ENCODE measurements at places on chromosomes 7 and 10. TPM values are rescaled to one million over a fixed set of nuclear protein-coding genes. Genes with fewer than 3 reads are reported as not detected.

GRCh38 chr10:48538611-48539010, 66.3 kb downstream of the ARHGAP22 start:
- no peaks in the 10 kb centered on the region for H3K4me1 ChIP-seq
- H3K36me3 ChIP-seq: no peaks in the 10 kb centered on the region
- H3K27me3 ChIP-seq: no peaks in the 10 kb centered on the region
- no peak overlapping the region for H3K4me3 ChIP-seq
- no peak for DNase-seq

DNA sequence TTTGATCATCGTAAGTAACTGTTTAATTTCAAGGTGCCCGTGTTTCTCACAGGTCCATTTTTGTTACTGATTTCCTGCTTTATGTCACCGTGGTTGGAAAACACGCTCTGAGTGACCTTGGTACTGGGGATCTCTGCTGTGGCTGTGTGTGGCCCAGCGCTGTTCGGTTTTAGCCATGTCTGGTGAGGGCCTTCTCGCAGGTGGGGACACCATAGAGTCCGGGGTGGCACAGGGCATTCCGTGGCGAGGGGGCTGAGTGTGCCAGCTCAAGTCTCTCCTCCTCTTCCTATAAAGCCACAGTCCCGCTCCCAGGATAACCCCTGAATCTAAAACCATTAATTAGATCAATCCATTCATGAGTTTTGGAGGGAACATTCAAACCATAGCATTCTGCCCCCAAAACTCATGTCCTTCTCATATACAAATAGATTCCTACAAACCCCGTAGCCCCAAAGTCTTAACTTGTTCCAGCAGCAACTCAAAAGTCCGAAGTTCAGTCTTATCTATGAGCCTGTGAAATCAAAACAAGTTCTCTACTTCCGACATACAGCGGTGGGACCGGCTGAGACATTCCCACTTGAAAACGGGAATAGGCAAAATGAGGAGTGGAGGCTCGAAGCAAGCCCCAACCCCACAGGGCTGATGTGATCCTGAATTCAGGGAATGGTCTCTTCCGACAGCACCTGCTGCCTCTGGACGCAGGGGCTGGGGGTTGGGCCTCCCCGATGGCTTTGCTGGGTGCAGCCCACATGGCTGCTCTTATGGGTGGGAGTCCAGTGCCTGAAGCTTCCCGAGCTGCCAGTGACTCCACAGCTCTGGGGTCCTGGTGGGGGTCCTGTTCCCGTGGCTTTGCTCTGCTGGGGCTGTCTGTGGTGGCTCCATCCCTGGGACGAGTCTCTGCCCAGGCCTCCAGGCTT, 55.0 kb upstream of the NKX6-2 start:
- no peaks in the 10 kb centered on the region for H3K27me3 ChIP-seq
- H3K36me3 ChIP-seq: no peaks in the 10 kb centered on the region
- H3K4me1 ChIP-seq: no peaks in the 10 kb centered on the region
- no peak overlapping the region for H3K4me3 ChIP-seq
- H3K27ac ChIP-seq: no peak overlapping the region
- no peak for DNase-seq

RPEL1 gene
- total RNA-seq: not detected

- no peaks in the 10 kb centered on the region for H3K36me3 ChIP-seq
- no peak for DNase-seq
- no peak overlapping the region for H3K4me3 ChIP-seq
- no peaks in the 10 kb centered on the region for H3K27me3 ChIP-seq
These were observed 91.7 kb downstream of the MARCHF5 start for GRCh38 chr10:92382631-92383030.

DNA sequence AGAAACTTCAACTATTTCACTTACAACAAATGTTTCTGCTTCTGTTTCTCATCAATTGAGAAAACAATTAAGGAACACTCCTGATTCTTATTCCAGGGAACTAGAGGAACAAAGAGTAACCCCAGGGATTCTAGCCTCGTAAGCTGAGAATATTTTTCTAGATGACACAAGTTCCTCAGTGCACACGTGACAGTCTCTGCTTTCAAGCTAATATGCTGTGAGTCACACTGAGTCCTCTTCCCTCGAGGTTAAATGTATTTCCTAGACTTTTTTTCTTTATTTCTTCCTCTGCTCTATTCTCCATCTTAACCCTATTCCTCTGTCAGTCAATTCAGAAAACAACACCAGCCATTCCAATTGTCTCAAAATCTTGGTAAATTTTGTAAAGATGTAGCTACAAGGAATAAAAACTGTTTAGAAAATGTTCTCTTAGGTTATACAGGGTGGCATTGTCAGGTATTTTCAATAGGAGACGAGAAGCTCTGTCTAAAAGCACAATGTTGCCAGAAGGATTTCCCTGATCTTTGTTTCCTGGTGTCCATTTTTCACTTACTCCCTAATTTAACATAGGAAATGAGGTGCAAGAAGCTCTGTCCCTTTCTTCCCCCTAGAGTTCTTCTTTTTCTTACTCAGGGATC, 5.8 kb upstream of the C1GALT1 start:
- DNase-seq: no peak
- H3K27ac ChIP-seq: no peak overlapping the region
- H3K4me1 ChIP-seq: peaks cover 3% of the 10 kb centered on the region
- H3K36me3 ChIP-seq: no peaks in the 10 kb centered on the region
- H3K4me3 ChIP-seq: no peak overlapping the region
- no peaks in the 10 kb centered on the region for H3K27me3 ChIP-seq

PNPLA8 gene
- total RNA-seq: 18.5 TPM

- no peaks in the 10 kb centered on the region for H3K27me3 ChIP-seq
- H3K4me3 ChIP-seq: no peak overlapping the region
- DNase-seq: no peak
- H3K4me1 ChIP-seq: no peaks in the 10 kb centered on the region
- no peak overlapping the region for H3K27ac ChIP-seq
These were observed 231.8 kb upstream of the DKK1 start for GRCh38 chr10:52082307-52082706.

GRCh38 chr10:50216894-50217293, 34.4 kb downstream of the ASAH2 start:
- no peaks in the 10 kb centered on the region for H3K27me3 ChIP-seq
- H3K27ac ChIP-seq: no peak overlapping the region
- no peak for DNase-seq
- no peak overlapping the region for H3K4me3 ChIP-seq
- no peaks in the 10 kb centered on the region for H3K4me1 ChIP-seq
